ENCODE measurements at places on chromosomes 7 and 10.

GRCh38 chr10:27285093-27285492 is 44.5 kb upstream of the ACBD5 start:
- no peaks in the 10 kb centered on the region for H3K27me3 ChIP-seq
- peak; percentile 36 for DNase-seq
- no peaks in the 10 kb centered on the region for H3K36me3 ChIP-seq
- H3K27ac ChIP-seq, result no peak overlapping the region
- H3K4me1 ChIP-seq, result no peaks in the 10 kb centered on the region

- H3K27ac ChIP-seq, result no peak overlapping the region
- no peaks in the 10 kb centered on the region for H3K27me3 ChIP-seq
- DNase-seq, result no peak
- H3K36me3 ChIP-seq, result no peaks in the 10 kb centered on the region
- no peak overlapping the region for H3K4me3 ChIP-seq
- H3K4me1 ChIP-seq, result no peaks in the 10 kb centered on the region
Observed at GRCh38 chr7:92737706-92738105, 98.7 kb downstream of the CDK6 start.

DNA sequence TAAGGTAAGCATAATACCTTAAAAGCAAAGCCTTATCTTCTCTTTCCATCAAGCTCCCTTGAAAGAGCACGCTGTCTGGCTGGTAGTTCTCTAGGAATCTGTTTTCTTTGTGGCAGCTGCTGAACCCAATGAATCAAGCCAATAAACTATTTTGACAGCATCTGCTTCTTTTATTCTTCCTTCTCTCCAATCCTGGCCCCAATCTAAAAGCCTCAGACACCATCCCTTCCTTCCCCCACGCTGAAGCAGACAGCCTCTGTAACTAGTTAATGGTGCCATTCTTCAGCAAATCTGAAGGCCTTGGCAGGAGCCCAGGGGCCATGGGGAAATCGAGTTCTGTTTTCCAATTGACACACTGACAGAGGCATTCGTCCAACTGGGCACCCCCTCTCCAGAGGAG is 186.6 kb upstream of the LYZL1 start:
- no peaks in the 10 kb centered on the region for H3K36me3 ChIP-seq
- H3K4me1 ChIP-seq, result no peaks in the 10 kb centered on the region
- H3K27me3 ChIP-seq, result no peaks in the 10 kb centered on the region
- no peak overlapping the region for H3K27ac ChIP-seq
- H3K4me3 ChIP-seq, result no peak overlapping the region

DNA sequence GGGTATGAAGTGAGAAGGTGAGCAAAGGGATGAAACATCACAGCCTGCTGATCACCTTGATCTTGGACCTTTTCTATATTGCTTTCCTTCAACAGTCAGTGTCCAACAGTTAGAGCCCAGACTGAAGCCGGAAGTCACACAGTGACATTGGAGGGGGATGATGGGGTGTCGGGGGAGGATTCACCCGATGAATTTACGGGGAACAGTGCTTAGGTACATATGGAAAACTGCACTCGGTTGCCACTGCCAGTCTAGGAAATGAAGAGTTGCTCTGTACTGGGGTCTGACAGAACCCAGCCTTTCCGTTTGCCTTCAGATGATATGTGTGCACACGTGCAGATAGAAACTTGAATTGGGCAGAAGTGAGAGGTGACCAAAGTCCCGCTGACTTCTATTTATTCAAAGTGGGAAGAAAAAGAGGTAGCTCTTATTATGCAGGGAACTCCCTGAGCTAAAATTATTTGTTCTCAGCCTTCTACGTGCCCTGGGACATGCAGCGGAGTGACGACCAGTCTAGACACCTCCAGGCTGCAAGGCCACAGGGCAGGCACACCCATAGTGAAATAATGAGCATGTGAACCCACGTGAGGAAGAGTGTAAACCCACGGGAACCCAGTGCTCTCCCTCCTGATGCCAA is 107.2 kb upstream of the INHBA start:
- H3K27me3 ChIP-seq, result no peaks in the 10 kb centered on the region
- DNase-seq, result no peak
- H3K4me3 ChIP-seq, result no peak overlapping the region
- no peaks in the 10 kb centered on the region for H3K36me3 ChIP-seq
- no peak overlapping the region for H3K27ac ChIP-seq

DNA sequence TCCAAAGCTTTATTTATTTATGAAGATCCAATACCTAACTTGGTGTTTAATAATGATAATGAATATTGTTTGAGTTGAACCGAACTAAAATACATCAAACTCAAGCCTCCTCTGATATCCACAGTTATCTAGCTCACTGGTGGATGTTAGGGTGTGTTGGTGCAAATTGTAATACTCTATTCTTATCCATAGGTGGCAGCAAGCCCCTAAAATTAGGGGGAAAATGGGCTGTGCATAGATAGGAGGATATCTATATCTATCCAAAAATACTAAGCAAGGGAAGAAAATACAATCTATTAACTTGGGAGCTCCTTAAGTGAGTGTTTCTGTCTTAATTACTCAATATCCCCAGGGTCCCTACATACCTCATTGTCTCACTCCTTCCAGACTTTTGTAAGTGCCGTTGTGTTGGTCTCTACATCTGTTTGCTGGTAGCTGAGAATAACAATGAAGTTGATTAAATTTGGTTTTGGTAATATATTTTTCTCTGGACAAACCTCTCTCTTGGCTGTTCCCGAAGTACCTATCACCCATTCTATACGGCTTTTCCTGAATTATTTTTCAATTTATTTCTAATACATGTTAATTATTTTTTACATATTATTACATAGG is 55.0 kb upstream of the VWDE start:
- H3K4me3 ChIP-seq, result no peak overlapping the region
- no peaks in the 10 kb centered on the region for H3K4me1 ChIP-seq
- H3K27me3 ChIP-seq, result no peaks in the 10 kb centered on the region
- H3K27ac ChIP-seq, result no peak overlapping the region
- no peak for DNase-seq

Measured in CD4-positive, alpha-beta memory T cell (primary cell).